T-helper 1 cell treated with Interleukin-12 subunit alpha and Interleukin-12 subunit beta and Interleukin-4 antibody, amounts not matched to agents 30 ng/mL and 1 ng/mL, for 36 hours (primary cell): ENCODE measurements at places on chromosomes 12 and 14. TPM values are rescaled to one million over a fixed set of nuclear protein-coding genes. Genes with fewer than 3 reads are reported as not detected.

The C12orf60 gene
- total RNA-seq = 1.2 and 1.8 TPM in 2 replicates

The ACOT6 gene
- total RNA-seq = not detected in 2 replicates

The C14orf180 gene
- not detected in 2 replicates for total RNA-seq

The RILPL1 gene
- 1.2 and 1.5 TPM in 2 replicates for total RNA-seq

The IL26 gene
- total RNA-seq = 5.7 and 6.6 TPM in 2 replicates

The CPSF2 gene
- 82.4 and 83.4 TPM in 2 replicates for total RNA-seq

The GZMH gene
- total RNA-seq = 14.7 and 15.4 TPM in 2 replicates

The P2RX2 gene
- not detected in 2 replicates for total RNA-seq

The TAS2R13 gene
- 2.0 and 2.8 TPM in 2 replicates for total RNA-seq

The MGAT4C gene
- total RNA-seq = not detected in 2 replicates

The CALM1 gene
- total RNA-seq = 664 and 667 TPM in 2 replicates

The MIP gene
- total RNA-seq = not detected in 2 replicates

The TAS2R30 gene
- 4.2 and 5.4 TPM in 2 replicates for total RNA-seq

The TNS2 gene
- total RNA-seq = 1.7 and 2.5 TPM in 2 replicates
